ENCODE measurements at places on chromosomes 2 and 18.

GRCh38 chr18:63366213-63367052 lies 573 bp downstream of the KDSR start:
- DNase-seq: peak; percentile 57

DNA sequence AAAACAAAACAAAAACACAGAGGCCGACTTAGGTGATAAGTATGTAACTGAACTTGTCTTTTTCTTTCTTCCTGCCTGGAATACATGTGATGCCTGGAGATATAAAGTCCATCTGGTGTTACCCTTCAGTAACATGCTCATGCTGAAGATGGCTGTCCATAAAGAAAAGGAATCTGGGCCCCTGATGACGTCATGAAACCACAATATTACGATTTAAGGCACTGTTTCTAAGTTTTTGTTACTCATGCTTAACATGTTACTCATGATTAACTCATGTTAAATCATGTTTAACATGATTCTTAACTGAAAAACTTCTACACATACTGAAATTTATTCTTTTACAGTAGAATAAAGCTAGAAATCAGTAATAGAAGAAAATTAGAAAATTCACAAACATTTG lies 49.0 kb downstream of the STRADB start:
- DNase-seq: no peak

GRCh38 chr2:2266699-2267449 lies 64.2 kb downstream of the MYT1L start:
- DNase-seq: no peak

DNA sequence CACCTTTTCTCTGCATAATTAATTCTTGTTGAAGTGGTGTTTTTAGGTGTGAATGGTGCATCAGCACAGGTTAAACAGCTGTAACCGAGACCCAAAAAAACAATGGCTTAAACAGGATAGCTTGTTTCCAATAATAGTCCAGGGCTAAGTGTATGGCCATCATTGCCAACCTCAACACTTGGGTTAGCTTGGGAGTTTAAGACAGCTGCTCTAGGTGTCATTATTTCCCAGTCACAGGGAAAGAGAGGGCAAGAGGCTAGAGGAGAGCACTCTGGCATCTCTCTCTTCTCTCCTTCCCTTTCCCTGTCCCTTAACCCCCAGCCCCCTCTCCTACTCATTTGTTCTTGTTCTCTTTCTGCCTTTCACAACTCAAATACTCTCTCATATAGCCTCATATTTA lies 21.1 kb downstream of the BIRC6 start:
- no peak for DNase-seq

- DNase-seq: no peak
Measured at GRCh38 chr2:201452058-201452921, 750 bp downstream of the STRADB start.

GRCh38 chr18:37714691-37715090 lies 149.1 kb upstream of the CELF4 start:
- DNase-seq: no peak

DNA sequence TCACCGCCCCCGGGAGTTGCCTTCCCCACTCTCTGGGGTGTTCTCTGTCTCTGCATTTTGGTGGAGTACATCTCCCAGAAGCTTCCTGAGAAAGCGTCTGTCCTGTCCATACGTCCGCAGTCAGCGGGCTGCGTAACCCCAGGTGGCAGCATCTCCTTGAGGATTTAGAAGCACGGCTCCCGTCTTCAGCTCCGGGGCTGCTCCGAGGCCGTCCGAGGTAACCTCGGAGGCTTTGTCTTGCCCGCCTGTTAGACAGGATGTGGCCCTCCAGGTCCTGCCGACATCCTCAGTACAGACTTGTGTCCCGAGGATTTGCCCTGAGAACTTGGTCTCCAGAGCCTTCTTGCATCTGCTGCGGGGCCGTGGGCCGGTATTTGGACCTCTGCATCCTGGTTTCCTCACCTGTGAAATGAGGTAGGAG lies 58.4 kb downstream of the CTDP1 start:
- no peak for DNase-seq

DNA sequence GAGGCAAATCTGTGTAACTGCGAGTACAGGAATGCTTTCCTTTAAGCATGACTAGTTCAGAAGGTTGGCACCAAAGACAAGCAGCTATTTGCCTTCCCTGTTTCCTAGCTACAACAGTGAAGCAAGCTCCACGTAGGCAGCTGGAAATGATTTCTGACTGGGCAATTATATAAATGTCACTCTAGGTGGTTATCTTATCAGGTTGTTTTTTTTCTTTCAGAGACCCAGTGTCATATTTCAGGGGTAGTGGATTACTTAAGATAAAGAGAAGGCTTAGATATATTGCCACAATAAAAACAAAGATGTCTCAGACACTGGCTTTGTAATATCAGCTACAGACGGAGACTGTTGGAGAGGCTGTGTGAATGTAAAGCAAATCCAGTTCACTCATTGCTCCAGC lies 748.9 kb upstream of the NXPH2 start:
- no peak for DNase-seq

- peak; percentile 91 for DNase-seq
Measured at GRCh38 chr2:47520825-47521665, 118.1 kb downstream of the MSH2 start.

GRCh38 chr2:106160786-106161261 lies 33.3 kb downstream of the UXS1 start:
- peak; percentile 8 for DNase-seq

- DNase-seq: no peak
Measured at GRCh38 chr2:100213595-100213994, 71.2 kb upstream of the AFF3 start.

DNA sequence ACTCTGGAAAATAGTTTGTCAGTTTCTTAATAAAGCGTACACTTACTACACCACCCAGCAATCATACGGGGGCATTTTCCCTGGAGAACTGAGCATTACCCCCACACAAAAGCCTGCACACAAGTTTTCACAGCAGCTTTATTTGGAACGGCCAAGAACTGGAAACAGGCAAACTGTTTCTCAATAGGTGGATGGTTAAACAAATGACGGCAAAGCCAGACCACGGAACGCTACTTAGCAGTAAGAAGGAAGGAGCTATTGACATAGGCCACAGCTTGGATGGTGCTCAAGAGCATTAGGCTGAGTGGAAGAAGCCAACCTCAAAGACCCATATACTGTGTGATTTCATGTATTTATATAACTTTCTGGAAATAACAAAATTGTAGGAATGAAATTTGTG lies 9.0 kb downstream of the MALL start:
- no peak for DNase-seq

DNA sequence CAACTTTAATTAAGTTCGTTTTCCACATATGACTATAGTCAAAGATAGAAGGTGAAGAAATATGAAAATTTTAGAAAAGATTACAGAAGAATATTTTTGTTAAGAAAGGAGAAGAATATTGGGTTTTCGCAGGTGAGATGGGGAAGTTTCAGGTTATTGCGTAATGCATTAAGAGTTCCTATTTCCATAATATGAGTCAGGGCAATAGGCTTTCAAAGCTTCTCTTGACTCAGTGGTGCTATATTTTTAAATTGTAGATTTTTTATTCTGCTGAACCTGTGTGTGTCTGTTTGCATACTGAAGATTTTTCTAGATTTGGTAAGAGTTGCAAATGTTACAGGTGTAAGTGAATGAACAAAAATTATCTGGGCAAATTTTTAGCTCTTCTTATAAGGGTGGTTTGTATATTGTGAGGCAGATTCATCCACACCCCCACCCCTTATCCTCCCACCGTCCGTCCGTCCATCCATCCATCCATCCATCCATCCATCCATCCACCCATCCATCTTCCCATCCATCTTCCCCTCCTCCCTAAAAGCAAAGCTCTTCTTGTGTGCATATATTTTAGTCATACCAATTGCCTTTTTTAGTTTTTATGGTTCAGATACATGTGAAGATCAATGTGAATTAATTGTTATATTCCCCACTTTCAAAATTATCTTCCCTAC lies 69.6 kb downstream of the MYO1B start:
- no peak for DNase-seq

- no peak for DNase-seq
Measured at GRCh38 chr2:24820175-24820513, 26.9 kb downstream of the CENPO start.

DNA sequence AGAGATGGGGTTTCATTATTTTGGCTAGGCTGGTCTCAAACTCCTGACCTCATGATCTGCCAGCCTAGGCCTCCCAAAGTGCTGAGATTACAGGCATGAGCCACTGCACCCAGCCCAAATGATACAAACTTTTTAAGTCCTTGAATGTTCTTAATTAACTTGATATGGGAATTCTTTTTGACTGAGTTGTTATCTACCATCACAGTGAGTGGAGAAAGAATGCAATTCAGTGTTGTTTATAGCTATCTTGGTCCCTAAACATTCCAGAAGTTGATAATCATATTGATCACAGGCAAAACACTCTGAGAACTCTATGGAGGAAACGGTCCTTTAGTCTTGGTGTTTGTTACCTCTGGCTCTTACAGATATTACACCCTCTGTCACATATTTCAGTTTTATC lies 1072.5 kb downstream of the SUCLG1 start:
- DNase-seq: no peak

- DNase-seq: no peak
Measured at GRCh38 chr2:39519886-39520285, 82.8 kb upstream of the MAP4K3 start.

DNA sequence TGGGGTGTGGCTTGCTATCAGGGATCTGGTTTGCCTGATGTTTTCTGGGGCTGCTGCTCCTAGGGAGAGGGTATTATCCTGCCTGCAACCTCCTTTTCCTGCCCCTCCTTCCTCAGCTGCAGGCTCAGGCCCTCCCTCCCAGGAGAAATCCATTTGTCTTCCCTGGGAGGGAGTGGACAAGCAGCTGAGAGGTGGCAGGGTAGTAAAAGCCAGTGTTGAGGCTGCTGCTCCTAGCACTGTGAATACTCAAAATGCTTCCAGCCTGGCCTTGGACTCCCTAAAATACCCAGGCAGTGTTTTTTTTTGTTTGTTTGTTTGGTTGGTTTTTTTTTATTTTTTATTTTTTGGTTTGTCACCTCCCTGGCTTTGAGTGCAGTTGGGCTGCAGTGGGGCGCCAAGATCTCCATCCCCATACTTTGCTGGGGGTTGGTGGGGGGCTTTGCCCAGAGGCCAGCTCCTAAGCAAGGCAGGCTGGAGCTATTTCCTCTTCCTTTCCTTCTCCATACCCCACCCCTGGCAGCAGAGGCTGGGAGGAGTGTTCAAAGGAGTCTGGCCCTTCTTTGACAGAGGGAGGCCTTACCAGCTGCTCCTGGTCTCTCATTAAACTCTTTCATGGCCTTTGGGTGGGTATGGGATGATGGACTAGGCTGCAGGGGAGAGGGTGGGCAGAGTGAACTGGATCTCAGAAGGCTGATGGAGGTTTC lies 13.6 kb downstream of the HOXD3 start:
- DNase-seq: no peak

DNA sequence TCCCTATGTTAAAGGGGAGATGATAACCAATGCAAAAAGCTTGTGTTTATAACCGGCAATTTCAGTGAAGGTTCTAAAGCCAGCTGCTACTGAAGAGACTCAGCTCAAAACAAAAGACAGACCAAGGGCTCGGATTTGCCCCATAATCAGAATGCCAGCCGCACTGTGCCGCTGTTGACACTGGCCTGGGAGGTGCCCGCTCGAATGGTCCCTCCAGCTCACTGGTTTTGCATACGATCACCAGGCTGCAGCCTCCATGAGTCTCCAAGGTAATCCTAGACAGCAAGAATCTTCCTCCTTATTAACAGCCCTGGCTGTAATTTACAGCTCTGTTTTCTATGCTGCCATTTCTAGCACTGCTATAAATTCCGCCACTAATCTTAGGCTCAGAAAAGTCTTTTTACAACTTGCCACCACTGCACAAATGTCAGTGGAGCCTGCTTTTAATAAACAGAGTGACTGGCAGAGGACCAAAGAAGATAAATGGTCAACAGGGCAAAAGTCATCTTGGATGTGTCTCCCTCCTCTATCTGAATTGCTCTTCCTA lies 155.7 kb upstream of the SH3BP4 start:
- DNase-seq: peak; percentile 40

DNA sequence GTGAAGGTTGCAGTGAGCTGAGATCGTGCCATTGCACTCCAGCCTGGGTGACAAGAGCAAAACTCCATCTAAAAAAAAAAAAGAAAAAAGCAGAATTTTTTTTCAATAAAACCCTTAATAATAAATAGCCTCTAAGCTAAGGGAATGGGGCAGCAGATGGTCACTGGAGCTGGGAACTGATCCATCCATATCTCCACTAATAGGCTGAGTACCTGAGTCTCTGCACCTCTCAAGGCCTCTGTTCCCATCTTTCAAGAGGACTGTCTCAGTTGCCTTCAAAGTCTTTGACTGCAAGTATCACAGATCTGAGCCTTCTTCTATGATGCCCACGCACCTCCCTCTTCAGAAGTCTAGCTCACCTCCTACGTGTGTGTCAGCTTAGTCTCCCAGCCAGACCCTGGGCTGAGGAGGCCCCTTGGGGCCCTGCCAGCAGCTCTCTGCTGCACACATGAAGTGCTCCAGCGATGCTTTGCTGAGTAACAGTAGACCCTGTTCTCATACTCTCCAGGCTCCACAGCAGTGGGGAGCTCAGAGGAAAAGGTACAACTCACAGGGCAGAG lies 32.9 kb downstream of the ST8SIA5 start:
- no peak for DNase-seq

- DNase-seq: no peak
Measured at GRCh38 chr2:88810017-88810416, 118.5 kb downstream of the RPIA start.

- DNase-seq: no peak
Measured at GRCh38 chr2:10303694-10304378, 1.1 kb downstream of the HPCAL1 start.

- DNase-seq: no peak
Measured at GRCh38 chr2:168025487-168026202, 221.8 kb downstream of the STK39 start.

DNA sequence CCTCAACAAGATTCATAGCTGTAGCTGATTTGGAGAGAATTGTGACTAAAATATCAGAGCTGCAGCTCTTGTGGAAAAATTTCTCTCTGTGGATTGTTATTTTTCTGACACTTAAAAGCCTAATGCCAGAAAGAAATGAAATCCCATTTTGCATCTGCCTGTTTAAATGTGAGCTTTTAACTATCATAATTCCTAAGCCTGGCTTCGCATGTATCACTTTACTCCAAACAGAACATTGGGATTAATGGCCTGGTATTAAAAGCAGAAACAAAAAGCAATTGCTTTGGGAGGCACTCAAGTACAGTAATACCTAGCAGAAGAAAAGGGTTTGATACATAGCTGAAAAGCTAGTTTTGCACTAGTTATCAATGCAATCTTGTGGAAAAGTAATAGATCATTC lies 164.2 kb upstream of the FSHR start:
- DNase-seq: no peak

DNA sequence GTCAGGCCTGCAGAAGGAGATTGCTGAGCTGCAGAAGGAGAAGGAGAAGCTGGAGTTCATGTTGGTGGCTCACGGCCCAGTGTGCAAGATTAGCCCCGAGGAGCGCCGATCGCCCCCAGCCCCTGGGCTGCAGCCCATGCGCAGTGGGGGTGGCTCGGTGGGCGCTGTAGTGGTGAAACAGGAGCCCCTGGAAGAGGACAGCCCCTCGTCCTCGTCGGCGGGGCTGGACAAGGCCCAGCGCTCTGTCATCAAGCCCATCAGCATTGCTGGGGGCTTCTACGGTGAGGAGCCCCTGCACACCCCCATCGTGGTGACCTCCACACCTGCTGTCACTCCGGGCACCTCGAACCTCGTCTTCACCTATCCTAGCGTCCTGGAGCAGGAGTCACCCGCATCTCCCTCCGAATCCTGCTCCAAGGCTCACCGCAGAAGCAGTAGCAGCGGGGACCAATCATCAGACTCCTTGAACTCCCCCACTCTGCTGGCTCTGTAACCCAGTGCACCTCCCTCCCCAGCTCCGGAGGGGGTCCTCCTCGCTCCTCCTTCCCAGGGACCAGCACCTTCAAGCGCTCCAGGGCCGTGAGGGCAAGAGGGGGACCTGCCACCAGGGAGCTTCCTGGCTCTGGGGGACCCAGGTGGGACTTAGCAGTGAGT lies 19.4 kb downstream of the FOSL2 start:
- DNase-seq: no peak
